ENCODE measurements at places on chromosomes 12 and 14. TPM values are rescaled to one million over a fixed set of nuclear protein-coding genes. Genes with fewer than 3 reads are reported as not detected.

The ACSM4 gene
- not detected for total RNA-seq

DNA sequence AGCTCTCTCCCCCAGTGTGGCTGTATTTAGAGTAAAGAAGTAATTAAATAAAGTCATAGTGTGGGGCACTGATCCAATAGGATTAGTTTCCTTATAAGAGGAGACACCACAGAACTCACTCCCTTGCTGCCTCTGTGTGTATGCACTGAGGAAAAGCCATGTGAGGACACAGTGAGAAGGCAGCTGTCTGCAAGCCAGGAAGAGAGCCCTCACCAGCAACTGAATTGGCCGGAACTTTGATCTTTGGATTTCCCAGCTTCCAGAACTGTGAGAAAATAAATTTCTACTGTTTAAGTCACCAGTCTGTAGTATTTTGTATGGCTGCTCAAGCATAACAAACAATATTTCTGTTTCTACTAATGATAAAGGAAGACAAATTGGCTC, 368.7 kb upstream of the PRICKLE1 start:
- DNase-seq: no peak

DNA sequence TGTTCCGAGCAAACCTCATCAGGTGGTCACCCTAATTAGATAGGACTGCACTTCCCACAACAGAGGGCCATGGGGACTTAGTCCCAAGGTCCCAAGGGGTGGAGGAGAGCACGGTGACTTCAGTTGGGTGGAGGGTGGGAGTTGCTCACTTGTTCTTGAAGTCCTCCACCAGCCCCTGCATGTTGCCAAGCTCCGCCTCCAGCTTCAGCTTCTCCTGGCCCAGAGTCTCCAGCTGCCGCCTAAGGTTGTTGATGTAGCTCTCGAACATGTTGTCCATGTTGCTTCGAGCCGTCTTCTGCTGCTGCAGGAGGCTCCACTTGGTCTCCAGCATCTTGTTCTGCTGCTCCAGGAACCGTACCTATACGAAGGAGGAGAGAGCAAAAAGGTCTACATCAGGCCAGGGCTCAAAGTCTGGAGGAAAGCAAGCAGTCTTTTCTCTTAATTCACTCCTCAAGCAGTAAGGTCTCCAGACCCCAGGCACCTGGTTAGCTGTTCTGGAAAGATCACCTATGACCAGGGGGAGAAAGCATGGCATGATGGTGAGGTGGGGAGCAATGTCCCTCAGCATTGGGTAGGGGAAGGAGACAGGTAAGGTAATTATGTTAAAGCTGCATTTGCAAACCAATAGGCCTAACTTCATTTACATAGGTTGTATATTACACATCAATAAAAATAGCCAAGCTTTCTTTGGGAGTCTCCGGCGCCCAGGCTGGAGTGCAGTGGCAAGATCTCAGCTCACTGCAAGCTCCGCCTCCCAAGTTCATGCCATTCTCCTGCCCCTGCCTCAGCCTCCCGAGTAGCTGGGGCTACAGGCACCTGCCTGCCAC, 2.9 kb downstream of the KRT8 start:
- DNase-seq: peak; percentile 56

- no peak for DNase-seq
Measured at GRCh38 chr12:41653386-41654326, 465.5 kb downstream of the PDZRN4 start.

- no peak for DNase-seq
Measured at GRCh38 chr12:31466768-31467167, 124.2 kb downstream of the DENND5B start.
